ENCODE measurements at places on chromosomes 11 and 22. TPM values are rescaled to one million over a fixed set of nuclear protein-coding genes. Genes with fewer than 3 reads are reported as not detected.

OR2D2 gene
- polyA plus RNA-seq = not detected

MRPL23 gene
- polyA plus RNA-seq = 68.4 TPM

RAB6A gene
- 65.5 TPM for polyA plus RNA-seq

POU2AF2 gene
- polyA plus RNA-seq = not detected

TEAD1 gene
- 51.8 TPM for polyA plus RNA-seq

VPREB1 gene
- polyA plus RNA-seq = not detected

C11orf42 gene
- not detected for polyA plus RNA-seq

C22orf31 gene
- polyA plus RNA-seq = not detected

CRYBB1 gene
- polyA plus RNA-seq = not detected

RCOR2 gene
- 2.4 TPM for polyA plus RNA-seq

MPEG1 gene
- polyA plus RNA-seq = not detected

C11orf86 gene
- not detected for polyA plus RNA-seq

MS4A15 gene
- not detected for polyA plus RNA-seq
